Hematopoietic multipotent progenitor cell treated with erythropoietin and hydrocortisone succinate and interleukin-3 and kit ligand, for 6 days (in vitro differentiated cells): ENCODE measurements at places on chromosomes 3 and 15.

DNA sequence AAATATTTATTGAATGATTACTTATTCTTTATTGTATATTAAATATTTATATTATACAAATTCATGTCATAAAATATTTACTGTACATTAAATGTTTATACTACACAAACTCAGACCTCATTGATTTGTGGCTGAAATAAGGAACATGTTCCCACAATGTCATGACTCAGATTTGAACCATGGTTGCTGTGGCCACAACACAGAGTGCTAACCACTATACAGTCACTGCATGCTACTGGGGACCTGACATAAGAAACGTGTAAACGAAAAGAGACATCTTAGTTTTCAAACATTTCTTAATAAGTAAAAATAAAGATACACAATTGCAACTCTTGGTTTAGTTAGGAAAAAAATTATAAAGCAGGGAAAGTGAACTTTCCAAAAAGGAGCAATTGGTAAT, 99.1 kb upstream of the AGTR1 start:
- no peak for DNase-seq

DNA sequence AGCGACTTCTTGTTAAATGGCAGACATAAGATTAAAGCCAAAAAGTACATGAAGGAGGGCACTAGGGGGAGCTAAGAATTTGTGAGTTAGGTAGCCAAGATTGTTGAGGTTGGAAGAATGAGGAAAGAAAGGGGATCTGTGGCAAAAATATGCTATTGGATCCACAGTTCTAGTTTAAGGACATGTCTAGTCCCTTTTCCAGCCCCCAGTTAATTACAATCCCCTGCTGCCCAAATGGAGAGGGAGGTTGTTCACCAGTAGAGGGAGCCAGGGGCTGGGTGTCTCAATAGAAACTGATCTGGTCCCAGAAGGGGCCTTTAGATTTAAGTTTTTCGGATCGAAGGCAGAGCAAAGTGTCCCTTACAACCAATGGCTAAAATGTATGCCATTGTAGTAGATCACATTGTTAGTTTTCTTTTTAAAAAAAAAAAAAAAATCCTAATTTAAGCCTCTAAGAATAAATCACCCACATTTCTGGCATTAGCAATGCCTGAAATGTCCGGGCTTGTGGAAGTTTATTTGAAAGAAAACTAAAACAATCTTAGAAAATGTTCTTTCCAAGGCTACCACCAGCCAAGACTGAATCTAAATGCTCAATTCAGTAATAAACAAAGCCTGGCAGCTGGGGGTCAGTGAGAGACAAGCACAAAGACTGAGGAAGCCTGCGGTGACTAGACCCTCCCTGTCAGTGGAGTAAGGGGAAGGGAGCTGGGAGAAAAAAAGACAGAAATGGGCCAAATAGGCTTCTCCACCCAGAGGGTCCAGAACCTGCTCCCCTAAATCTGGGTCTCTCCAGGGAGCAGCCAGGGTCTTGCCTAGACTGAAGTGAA, 7.1 kb downstream of the COL8A1 start:
- peak; percentile 31 for DNase-seq

GRCh38 chr3:148400754-148401153, 296.9 kb upstream of the AGTR1 start:
- no peak for DNase-seq

DNA sequence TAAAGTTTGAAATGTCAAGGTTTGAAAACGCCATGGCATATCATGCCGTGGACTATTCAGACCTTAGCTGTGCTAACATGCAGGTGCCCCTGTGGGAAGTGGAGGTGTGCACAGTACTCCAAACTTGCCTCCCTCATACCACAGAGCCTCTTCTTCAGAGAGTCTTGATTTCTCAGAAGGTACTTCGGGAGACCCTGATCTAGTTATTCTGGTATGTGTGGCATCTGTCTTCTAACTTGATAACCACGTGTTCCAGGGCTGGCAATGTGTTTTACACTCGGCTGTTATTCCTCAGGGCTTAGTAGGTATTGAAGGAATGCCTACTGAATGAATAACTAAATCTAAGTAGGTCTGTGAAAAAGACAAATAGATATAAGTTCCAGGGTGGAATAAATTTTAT, 309.9 kb downstream of the CLSTN2 start:
- DNase-seq = no peak

DNA sequence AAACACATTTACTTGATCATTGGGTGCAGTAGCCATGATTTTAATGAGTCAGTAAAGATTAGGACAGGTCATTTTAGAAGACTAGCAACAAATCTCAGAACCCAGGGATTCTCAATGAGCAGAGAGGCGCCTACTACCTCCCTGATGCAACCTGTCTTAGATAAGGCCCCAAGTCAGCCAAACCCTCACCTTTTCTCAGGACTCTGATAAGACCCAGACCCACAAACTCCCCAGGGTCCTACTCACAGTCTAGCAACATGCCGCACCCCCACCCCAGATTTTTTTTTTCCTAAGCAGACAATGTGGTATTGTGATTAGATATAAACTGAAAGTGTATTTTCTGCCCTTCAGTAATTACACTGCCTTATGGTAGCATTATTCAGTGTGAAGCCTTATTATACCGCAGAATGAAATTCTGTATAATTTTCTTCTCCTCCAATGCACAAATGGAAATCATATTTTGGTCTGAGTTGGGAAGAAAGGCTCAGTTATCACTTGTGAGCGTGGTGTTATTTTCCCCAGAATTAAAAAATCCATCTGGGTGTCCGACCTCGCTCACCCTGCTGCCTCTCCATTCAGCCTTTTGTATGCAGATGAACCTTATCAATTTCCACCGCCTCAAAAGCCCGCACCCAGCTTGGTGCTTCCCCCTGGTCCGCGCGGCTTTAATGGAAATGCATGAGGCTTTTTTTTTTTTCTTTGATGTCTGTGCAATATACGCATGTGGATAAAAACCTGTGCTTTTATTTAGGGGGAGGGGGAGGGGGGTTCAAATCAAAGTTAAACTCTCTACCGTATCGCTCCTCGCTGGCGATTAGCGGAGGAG, 122.0 kb upstream of the SOX14 start:
- no peak for DNase-seq

- DNase-seq = no peak
Observed at GRCh38 chr3:89180334-89180733, 72.9 kb downstream of the EPHA3 start.

- no peak for DNase-seq
Observed at GRCh38 chr3:115789481-115789880, 166.2 kb downstream of the GAP43 start.

DNA sequence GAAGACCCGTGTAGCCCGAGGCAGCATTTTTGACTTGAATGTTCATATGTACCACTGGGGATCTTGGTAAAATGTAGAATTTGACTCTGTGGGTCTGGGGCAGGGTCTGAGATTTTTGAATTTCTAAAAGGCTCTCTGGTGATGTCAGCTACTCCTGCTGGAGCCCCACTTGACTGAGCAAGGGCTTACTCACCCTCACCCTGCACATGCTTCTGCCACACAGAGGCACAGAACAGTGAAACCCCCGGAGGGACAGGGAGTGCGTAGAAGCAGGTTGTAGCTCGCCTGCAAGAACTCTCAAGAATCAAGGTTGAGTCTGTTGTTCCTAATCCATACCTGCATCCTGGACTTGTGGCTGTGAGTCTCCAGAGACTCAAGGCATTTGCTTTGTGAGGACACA, 41.1 kb downstream of the SLCO3A1 start:
- no peak for DNase-seq

DNA sequence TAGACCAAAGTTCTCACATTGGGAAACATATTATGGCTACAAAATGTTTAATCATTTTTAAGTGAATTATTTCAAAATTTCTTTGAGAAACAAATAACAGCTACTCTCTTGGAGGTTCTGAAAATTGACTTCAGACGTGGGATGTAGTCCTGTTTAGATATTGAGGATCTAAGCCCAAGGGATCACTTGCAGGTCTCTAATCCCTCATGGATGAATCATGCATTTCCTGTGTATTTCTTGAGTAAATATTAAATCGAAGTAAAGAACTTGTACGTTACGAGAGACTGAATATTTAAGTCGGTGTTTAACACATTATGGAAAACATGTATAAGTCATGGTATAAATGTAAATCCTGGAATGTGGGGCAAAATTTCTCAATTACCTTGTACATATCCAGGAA, 119.8 kb downstream of the EPHA3 start:
- DNase-seq = no peak

DNA sequence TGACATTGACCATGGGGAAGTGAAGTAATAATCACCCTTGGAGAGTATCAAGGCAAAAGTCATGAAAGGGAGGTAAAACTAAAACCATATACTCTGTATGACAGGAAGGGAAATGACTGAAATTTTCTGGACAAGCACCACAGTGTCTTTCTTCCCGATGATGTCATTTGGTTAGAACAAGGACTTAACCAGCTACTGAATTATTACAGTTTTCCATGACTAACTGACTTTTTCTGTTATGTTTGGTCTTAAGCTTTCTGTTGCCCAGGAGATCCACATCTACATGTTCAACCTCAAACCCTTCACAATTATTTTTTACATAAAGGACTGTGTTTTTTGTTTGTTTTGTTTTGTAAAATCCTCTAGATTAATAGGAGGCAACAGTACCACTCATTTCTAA, 191.9 kb upstream of the IL12A start:
- DNase-seq = no peak

DNA sequence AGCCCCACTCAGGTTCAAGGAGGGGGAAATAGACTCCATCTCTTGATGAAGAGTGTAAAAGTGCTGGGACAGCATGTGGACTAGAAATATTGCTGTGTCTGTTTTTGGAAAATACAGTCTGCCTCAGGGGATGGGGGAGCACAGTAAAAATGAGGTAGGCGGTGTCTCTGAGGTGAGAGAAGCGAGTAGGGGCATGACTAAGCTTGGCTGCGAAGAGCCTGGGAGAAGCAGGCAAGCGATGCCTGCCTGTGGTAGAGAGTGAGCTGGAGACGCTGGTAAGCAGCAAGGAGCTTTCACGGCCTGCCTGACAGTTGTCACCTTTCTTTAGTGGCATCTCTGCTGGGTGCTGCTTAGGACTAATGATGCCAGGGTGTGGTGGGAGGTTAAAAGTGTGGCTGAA, 49.0 kb upstream of the DCLK3 start:
- no peak for DNase-seq
